ENCODE measurements at places on chromosomes 3 and 15.
A peak's percentile ranks its signal among the peaks of the same experiment; 100 is the strongest.

DNA sequence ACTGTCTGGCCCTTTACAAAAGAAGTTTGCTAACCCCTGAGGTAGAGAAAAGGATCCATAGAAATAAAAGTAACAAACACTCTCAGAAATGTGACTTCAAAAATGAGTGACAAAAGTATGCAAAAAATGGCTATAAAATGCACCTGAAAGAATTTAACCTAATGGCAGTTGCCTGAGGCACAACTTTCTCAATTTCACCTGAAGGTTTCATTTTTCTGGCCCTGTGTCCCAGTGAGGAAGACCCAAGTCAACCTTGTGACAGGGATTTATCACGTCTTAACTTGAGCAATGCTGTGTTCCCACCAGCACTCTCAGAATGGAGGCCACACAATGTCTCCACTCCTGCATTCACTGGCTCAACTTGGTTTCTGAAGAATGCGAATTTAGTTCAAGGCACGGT, 83.0 kb downstream of the FHIT start:
- peak; percentile 37 for DNase-seq

DNA sequence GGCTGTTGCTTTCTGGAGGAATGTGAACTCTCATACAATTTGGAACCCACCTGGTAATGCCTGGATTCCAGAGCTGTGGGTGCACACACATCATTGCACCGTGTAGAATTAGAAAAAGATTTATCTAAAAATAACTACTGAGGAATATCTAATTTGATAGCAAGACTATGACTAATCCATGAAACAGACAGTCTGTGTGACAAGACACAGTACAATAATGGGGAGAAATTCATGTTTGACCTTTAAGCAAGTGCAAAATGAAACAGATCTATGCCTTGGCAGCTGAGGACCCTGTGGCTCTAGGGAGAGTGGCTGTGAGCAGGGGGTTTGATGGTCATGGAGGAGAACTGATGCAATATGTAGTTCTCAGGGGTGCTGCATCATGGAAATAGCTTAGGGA, 7.9 kb upstream of the DOCK3 start:
- no peak for DNase-seq

- DNase-seq: no peak
Measured at GRCh38 chr15:62824111-62825015, 218.2 kb upstream of the TPM1 start.

GRCh38 chr15:60905587-60905986, 323.5 kb downstream of the RORA start:
- DNase-seq: peak; percentile 48

- DNase-seq: no peak
Measured at GRCh38 chr3:38723569-38724391, 74.3 kb upstream of the SCN5A start.

GRCh38 chr3:169250000-169250399, 413.5 kb downstream of the MECOM start:
- DNase-seq: no peak

GRCh38 chr15:72195101-72195511, 2.5 kb downstream of the GRAMD2A start:
- DNase-seq: peak; percentile 62

DNA sequence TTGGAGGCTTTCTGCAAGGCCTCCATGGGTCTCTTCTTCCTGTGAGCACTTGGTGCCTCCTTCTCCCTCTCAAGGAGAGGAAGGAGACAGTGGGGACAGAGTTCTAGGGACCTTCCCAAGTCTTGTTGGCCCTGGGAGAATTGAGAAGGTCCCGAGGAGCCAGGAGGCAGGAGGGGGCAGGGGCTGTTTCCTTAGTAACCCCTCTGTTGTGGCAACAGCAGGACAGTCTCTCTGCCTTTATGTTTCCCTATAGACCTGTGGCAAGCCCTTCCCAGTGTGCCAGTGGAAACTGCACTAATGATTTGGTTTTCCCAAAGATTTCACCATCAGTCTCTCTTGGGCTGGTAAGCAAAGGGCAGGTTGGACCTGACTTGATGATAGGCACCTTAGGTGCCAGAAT, 87.8 kb upstream of the GALNT15 start:
- DNase-seq: no peak

Data from Caco-2 (cell line).